AG09309 (cell line): ENCODE measurements at places on chromosomes 1 and 21.

DNA sequence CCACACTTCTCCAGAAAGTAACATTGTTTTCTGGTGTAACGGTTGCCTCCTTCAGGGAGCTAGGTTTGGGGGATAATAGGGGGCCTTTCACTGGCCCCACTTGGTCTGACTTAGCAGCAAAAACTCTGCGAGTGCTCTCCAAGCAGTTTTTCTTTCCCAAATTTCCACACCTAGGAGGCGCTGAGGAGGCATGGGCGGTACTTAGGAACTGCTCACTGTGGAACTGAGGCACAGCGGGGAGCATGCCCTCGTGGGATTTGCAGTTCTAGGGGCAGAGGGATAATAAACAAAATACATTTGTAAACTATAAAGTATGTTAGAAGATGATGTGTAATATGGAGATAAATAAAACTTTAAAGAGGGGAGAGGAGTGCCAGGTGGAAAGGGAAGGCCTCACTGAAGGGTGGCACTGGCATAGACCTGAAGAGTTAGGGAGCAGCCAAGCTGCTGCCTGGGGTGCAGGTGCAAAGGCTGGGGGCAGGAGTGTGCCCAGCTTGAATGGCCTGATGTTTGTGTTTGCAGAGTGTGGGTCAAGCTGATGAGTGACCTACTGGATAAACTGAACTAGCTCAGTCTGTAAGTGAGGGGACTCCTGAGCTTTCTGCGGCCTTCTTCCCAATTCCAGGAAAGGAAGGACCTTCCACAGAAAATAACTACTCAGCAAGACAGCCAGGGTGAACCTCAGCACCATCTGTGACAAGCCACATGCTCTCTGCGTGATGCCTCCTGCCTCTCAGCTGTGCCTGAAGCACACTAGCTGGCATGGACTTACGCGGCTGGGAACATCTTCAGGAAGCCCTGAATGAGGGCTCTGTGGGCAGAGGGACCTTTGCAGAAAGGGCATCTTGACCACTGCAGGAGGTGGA, 1.9 kb downstream of the EPHX1 start:
- no peak for DNase-seq

DNA sequence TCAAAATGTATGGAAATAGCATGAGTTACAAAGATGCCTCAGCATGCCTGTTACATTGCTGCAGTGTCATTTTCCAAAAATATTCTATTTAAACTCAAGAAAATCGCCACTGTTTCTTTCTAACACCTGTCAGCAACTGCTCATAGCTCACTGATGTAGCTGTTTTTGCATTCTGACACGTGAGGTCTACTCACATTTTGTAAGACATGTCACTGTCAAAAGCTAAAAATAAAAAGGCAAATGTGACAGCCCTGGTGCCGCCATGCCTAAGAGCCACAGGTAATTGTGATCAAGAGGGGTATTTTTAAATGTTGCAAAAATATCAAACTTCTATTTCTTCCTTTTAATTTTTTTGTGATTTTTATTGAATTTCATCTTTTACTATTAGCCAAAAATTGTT, 556.2 kb upstream of the TMPRSS15 start:
- no peak for DNase-seq

- peak; percentile 75 for DNase-seq
Observed at GRCh38 chr1:71522721-71523120, 441.9 kb upstream of the ZRANB2 start.

- DNase-seq: peak; percentile 78
Observed at GRCh38 chr1:240194120-240194519, 102.4 kb downstream of the FMN2 start.

GRCh38 chr1:209430107-209430506, 153.4 kb upstream of the CAMK1G start:
- DNase-seq: no peak

- no peak for DNase-seq
Observed at GRCh38 chr1:10059342-10059718, 26.6 kb downstream of the UBE4B start.

DNA sequence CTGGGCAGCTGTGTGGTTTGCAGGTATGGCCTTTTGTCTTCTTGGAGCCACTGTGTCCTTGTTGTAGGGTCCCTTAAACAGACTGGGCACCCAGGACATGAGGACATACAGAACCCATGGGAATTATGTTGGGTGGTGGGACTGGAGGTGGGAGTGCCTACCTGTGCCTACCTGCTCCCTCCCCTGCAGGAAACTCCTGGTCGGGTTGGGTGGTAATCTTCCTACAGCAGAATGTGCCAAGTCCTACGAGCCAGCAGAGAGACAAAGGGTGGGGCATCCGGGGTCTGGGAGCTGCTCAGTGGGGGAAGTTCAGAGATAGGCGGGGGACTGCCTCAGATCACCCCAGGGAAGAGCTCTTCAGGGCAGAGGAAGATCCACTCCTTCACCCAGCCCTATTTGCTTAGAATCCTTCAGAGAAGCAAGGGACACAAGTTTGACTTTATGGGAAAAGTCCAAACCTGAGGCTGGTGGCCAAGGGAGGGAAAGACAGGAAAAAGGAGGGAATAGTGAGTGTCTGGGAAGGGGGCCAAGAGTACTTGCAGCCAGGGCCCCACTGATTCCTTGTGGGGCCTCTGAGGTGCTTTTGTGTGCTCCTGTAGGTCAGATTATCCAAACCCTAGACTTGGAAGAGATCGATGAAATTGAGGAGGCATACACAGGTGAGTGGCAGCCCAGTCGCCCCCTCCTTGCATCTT, 58.3 kb downstream of the KIF21B start:
- DNase-seq: no peak

DNA sequence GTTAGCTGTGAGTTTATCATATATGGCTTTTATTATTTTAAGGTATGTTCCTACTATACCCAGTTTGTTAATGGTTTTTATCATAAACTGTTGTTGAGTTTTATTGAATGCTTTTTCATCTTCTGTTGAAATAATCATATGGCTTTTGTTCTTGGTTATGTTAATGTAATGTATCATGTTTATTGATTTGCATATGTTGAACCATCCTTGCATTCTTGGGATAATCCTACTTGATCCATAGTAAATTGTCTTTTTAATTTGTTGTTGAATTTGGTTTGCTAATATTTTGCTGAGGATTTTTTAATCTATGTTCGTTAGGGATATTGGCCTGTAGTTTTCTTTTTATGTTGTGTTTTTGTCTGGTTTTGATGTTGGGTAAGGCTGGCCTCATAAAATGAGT, 185.6 kb downstream of the PAPPA2 start:
- DNase-seq: no peak

GRCh38 chr1:11875094-11875493, 16.3 kb upstream of the NPPB start:
- DNase-seq: no peak

- DNase-seq: no peak
Observed at GRCh38 chr1:234543442-234544086, 64.6 kb upstream of the TARBP1 start.

DNA sequence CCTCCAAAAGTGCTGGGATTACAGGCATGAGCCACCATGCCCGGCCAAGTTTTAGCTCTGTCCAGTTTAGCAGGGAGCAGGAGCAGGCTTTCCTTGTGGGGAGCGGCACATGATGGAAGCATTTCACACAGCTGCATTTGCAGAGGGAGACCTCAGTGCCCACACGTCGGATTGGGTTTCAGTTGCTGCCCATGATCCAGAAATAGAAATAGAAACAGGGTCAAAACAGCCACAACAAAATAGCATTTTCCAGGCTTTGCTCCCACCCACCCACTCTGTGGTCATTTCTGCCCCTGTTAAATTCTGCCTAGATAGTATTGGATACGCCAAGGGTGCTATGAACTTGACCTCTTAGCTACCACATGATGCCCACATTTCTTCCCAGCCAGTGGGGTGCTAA, 128.4 kb downstream of the CNIH3 start:
- DNase-seq: no peak

GRCh38 chr1:17403081-17403480, 31.1 kb downstream of the PADI6 start:
- no peak for DNase-seq

DNA sequence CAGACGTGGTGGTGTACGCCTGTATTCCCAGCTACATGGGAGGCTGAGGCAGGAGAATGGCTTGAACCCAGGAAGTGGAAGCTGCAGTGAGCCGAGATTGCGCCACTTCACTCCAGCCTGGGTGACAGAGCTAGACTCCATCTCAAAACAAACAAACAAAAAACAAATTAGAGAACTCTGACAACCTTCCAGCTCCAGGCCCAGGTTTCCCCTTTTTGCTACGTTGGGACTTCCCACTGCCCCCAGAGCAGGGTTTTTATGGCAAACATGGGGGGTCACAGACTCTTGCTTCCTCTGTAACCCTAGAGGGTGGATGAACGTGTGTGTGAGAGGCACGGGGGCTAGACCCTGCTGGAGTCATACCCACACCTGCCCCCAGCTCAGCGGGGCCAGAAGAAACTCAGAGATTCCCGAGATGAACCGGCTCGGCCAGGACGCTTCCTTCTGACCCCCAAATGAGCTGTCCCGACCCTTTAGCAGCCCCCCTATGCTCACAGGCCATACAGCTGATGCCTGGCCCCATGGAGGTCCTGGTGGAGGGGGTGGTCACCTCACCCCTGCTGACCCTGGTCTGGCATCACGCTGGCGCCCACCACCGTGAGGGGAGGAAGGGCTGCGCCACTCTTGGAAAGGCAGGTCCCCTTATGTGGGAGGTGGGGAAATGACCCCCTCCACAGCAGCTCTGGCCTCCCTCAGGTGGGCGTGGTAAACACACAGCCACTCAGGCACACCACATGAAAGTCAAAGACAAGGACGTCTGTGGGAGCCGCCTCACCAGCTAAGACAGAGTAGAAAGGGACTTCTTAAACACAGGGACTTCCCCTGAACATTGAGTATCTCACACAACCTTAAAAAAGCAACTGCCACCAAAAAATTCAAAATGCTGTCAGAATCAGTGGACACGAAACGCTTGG, 7.1 kb downstream of the GPR157 start:
- no peak for DNase-seq

GRCh38 chr21:35138665-35139381, 89.7 kb upstream of the RUNX1 start:
- no peak for DNase-seq

- no peak for DNase-seq
Observed at GRCh38 chr1:201758499-201759050, 70.4 kb upstream of the IPO9 start.

- no peak for DNase-seq
Observed at GRCh38 chr1:61955261-61955660, 213.0 kb downstream of the PATJ start.

GRCh38 chr1:228488125-228488817, 1.1 kb downstream of the RNF187 start:
- no peak for DNase-seq

DNA sequence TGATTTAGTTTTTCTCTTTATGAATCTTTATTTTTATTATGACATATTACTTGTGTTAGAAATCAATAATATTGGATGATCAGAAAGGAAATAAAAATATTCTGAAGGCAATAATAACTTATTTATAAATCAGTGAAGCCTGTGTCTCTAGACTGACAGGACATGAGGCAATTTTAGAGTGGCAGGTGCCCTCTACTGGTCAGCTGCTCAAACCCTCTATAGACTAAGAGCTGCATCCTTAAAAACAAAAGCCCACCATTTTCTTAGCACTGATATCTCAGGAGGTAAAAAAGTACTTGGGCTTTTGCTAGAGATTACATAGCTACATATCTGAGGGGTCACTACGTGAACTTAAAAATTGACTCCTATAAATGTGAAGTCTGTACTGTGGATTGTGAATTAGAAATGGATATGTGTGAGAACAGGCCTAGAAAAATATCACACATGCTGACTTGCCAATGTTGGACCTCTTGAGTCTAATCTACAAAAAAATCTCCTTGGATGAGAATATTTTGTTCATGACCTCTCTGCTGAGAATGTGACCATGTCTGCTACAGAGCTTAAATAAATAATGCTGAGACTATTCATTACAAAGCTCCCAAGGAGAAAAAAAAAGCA, 597.9 kb upstream of the ADAMTS5 start:
- no peak for DNase-seq

DNA sequence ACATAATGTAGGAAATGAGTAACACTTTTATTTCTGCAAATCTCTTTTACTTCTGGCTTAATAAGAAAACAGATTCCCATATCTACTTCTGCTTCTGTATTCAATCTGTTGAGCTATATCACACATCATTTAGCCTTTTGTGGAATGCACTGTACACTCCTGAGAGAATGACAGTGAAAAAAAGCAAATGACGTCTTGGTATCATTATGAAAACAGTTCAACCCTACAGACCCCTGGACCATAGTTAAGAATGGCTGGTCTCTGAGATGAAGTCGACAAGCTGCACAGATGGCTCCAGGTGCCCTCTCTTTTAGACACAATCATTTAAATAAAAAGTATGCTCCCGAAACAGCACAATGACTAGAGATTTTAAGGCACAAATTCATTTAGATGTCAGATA, 247.0 kb downstream of the RERE start:
- DNase-seq: no peak

- no peak for DNase-seq
Observed at GRCh38 chr21:14991957-14992356, 72.8 kb downstream of the NRIP1 start.

DNA sequence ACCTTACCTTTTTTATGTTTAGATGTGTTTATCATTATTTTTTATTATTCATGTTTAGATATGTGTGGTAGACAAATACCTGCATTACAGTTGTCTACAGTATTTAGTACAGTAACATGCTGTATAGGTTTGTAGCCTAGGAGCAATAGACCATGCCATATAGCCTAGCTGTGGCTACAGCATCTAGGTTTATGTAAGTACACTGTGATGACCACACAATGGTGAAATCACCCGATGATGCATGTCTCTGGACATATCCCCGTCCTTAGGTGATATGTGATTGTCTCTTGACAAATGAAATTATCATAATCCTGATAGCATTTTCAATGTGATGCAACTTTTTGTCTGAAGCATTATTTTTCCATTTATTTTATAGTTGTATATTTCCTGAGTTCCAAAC, 121.2 kb downstream of the DISP1 start:
- DNase-seq: no peak

- DNase-seq: no peak
Observed at GRCh38 chr1:206808615-206809014, 36.3 kb upstream of the IL10 start.

DNA sequence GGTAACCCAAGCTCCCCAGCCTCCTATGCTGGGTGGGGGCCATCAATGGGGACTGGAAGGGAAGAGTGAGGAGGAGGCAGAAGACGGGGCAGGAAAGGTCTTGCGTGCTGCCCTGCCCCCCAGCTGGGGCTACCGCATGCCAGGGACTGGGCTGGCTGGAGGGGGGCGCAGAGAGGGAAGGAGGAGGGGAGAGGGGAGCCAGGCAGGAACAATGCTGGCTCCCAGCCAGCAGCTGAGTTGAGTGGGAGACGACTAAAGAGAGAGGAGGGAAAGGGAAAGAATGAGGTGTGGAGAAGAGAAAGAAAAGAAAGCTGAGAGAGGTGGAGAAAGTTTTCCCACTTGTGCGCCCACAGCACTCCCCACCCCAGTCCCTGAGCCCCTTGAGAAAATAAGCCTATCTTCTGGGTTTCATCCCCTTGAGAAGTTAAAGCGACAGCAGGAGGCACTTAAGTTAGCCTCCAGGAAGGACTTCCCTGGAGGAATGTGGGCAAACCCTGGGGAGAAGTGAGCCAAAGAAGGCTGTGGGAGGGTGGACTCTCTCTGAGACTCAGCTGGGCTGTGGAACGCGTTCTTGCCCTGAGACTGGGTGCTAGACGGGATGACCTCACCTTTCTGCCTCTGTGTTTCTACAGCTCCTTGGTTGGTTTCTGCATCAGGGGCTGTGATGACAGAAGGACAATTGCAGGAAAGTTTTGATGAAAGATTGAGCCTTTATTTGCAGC, 12.9 kb upstream of the NES start:
- no peak for DNase-seq

GRCh38 chr1:75174031-75174760, 40.0 kb downstream of the LHX8 start:
- no peak for DNase-seq
